Activated CD8-positive, alpha-beta memory T cell treated with anti-CD3 and anti-CD28 coated beads, Interleukin-2, amount 50 U/mL, for 4 hours (primary cell): ENCODE measurements at places on chromosomes 5 and 9.

DNA sequence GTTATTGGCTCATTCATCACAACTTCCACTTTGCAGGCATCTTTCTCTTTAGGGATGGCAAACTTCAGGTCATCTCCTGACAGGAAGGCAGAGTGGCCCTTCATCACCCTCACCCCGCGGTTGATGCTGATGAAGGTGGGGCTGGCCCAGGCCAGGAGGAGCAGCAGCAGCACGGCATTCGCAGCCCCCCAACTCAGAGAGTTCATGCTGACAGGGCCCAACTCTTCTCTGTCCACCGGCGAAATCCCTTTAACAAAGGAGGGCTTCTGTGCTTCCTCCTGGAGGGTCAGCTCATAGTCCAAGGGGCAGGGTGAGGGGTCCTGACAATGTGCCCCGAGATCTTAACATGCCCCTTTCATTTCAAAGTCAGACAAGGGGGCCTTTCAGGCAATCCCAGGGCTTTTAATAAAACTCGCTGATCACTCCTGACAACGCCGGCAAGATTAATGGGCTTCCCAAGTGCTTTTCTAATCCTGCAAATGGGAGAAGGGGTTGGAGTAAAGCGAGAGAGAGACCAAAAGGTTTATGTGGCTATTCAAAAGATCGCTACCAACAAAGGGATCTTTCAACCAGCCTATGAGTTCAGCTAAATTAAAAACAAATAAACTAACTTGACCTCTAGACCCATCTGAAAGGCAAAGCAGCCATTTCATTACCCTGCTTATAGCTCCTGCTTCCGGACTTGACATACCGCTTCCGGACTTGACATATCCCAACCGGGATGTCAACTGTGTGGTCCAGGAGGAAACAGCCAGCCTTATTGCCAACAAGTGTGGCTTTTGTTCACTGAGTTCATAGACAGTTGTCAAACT is 41.2 kb downstream of the FREM1 start:
- DNase-seq: no peak

GRCh38 chr9:69465473-69465872 is 140.5 kb downstream of the ENTREP1 start:
- no peak for DNase-seq

- no peak for DNase-seq
Observed at GRCh38 chr5:92378966-92379611, 996.0 kb upstream of the ARRDC3 start.

GRCh38 chr5:36777105-36777757 is 99.3 kb upstream of the NIPBL start:
- no peak for DNase-seq

DNA sequence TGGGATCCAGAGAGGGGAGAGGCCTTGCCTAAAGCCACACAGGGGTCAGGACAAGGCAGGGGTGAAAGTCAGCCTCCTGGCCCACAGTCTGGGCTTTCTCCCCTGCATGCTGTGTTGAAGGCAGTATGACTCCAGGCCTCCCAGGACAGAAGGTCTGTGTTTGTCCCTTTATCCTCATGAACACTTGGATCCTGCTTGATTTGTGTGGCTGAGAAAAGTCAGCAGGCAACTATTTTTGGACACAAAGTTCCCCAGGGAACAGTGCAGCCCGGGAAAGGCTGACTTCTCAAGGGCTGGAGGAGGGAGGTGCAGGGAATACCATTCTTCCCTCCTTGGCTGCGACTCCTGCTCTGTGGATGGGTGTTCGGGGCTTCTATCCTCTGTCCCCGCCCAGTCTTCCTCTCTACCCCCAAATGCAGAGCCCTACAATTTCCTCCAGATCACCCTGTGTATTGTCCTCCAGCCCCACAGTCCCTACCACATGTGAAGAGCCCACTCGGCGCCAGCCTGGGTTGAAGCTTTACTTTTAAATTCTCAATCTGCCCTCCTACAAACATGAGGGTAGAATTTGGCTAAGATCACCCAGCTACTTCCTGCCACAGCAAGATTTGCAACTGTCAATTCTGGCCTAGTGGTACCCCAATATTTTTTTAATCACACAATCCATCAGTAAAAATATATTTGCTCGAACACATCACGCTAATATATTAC is 4.1 kb downstream of the AKNA start:
- DNase-seq: no peak

DNA sequence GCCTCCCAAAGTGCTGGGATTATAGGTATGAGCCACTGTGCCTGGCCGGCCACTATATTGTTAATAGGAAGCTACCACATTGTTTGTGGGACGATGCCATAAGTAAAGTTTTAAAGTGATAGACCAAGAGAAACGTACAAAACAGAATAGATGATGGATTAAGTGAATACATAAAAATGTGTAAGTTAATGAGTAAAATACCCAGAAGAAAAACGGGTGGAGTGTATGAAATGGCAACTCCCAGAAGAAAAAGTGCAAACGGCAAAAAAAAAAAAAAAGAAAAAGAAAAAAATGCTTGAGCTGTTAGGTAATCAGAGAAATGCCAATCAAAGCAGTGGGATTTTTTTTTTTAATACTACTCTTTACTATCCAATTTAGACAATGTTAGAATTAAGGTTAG is 246.0 kb downstream of the PDZD2 start:
- no peak for DNase-seq

DNA sequence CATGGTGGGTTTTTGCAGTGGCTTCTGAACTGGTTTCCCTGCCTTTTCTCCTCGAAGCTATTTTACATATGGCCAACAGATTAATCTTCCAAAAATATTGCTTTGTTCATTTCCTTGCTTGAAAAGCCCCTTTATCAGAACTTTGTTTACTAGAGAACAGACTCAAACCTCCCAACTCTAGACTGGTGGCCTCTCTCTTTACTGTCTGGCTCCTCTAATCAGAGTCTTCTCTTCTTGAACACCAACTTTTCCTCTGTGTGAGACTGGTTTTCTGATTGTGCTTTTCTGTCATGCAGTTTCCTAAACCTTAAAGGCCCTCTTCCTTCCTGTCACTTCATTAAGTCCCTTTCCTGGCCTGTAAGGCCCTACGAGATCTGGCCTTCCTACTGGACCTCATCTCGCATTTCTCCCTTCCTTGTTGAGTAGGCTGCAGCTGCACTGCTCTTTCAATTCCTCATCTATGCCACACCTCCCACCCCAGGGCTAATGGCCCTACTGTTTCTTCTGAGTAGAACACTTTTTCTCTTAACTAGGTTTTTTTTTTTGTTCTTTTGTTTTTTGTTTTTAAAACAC is 5.7 kb downstream of the C9orf43 start:
- DNase-seq: no peak
